ENCODE measurements at places on chromosomes 6 and 20.

GRCh38 chr20:33032555-33032954 is 1.1 kb downstream of the BPIFB6 start:
- DNase-seq: no peak

- no peak for DNase-seq
Measured at GRCh38 chr20:44302026-44302669, 8.9 kb downstream of the FITM2 start.

GRCh38 chr6:36642913-36643817 is 35.3 kb upstream of the CDKN1A start:
- no peak for DNase-seq

DNA sequence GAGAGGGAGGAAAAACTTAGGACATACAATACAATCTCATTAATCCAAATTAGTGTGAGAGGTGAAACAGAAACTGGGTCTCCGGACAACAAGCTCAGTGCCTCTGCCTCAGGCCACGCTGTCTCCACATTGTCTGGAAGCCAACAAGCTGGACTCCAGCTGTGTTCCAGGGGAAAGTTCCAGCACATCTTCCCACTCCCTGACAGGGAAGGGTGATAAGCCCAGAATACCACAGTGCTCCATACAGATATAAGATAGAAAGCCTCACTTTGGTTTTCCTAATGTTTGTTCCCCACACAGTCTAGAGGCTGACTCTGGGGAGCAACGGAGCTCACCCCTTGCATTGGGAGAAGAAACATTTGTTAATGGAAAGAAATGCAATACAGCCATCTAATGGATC is 117.1 kb upstream of the SPTLC3 start:
- no peak for DNase-seq

DNA sequence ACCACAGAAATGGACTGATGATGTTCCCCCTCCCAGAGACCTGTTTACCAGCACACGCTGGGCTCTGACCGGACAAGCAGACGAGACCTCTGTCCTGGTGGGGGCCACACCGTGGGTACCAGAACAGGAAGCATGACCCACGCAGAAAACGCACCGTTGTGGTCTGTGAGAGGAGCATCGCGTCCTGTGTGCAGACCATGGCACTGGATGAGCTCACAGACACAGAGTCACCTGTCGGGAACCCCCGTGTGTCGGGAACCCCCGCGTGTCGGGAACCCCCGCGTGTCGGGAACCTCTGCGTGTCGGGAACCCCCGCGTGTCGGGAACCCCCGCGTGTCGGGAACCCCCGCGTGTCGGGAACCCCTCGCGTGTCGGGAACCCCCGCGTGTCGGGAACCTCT is 37.4 kb downstream of the MYT1 start:
- no peak for DNase-seq

DNA sequence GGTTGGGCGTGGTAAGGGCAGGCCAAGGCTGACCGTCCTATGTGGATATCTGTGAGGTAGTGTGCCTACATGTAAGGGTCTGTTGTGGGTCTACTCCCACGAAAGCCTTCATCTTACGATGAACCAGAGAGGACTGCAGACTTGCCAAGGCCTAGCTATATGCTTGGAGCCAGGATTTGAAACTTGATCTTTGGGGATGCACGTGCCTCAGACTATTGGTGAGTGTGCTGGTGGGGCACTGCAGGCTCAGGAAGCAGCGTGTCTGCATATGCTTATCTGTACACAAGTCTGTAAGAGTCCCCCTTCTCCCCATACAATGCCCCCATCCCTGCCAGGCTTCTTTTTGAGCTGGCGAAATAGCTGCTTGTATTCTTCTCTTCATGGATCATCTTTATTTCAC is 17.9 kb downstream of the PLCG1 start:
- no peak for DNase-seq

DNA sequence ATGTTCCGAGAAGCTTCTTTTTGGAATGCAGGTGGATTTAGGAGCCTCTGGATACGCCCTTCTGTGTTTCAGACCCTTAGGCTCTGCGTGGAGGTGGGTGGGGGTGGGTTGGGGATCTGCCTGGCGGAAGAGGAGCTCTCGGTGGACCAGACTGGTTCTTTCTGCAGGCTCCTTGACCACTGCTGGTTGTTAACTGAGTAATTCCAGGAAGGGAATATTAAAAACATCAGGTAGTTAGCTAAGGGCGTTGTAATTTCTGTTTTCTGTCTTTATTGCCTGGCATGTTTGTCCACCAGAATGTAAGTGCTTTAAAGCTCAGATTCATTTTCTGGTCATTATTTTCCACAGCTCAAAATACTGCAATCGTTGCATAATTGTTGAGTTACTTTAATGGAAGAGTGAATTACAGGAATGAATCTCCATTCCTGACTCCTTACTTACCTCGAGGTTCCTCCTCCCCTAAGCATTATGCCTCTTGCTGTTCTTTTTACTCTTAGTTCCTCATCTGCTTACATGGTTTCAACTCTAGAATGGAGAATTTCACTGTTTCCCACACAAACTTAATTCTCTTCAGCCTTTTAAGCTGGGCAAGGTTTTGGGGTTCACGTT is 5.9 kb downstream of the CDYL start:
- DNase-seq: no peak

GRCh38 chr6:33029328-33030184 is 20.2 kb upstream of the HLA-DOA start:
- no peak for DNase-seq

- DNase-seq: no peak
Measured at GRCh38 chr20:60591172-60591799, 633.1 kb downstream of the CDH26 start.

DNA sequence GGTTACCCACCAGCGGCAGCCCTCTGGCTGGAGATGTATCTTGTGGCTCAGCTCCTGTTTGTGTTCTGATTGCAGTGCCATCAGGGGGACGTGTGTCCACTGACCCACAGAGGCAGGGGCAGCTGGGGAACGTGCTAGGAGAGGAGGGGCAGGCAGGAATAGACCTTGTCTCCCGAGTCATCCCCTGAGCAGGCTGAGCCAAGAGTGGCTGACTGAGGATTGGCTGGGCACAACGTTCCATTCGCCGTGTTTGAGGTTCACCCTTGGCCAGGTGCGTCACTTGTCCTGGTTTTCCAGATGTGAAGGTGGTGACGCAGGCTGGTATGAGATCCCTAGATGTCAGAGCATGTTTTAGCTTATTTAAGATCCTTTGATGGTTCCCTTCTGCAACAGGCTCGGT is 57.7 kb downstream of the ADNP start:
- DNase-seq: no peak

DNA sequence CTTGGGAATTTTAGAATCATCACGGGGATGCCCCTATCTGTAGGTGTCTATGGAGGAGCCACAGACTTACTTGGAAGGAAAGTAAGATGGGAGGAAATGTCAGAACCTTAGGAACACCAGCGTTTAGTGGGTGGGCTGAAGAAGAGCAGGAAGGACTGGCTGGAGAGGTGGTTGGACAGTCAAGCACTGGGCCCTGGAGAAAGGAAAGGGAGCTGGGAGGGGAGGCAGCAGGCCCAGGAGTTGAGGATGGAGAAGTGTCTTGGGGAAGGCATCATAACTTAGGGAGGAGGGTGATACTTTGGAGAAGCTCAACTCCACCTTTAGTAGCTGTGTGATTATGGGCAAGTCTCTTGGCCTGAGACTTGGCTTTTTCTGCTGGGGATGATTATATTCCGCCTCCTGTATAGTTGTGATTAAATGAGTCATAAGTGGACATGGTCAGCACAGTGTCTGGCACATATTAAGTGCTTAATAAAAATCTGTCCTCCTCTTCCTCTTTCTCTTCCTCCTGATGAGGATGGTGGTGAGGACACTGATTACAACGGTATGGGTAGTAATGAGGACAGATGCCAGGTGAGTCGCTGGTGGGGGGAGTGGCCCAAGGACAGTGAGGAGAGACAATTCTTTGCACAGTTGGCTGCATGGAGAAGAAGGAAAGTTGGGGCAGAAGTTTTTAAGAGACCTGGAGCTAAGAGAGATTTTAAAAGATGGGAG is 125.7 kb downstream of the TOX2 start:
- no peak for DNase-seq

DNA sequence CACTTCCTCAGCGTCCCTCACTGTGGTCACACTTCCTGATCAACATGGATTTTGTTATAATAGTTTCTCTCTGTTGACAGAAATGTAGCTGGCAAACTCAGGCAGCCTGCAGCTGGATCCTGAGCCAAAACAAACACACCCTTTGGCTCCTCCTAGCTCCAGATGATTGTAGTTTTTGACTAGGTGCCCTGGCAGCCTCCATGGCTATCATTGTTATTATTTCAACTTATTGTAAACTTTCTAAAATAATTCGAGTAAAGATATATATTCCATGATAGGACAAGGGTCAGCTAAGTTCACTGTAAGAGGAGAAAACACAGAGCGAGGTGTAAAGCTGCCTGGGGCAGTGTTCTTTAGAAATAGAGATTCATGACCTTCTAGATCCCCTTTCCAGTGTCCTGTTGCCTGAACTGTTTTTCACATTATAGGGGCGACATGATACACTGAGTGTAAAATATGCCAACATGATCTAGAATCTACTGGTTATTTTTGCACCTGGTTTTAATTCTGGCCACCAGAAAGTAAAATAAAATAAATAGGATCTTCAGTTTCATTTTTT is 98.2 kb upstream of the HDGFL1 start:
- DNase-seq: peak; percentile 15

DNA sequence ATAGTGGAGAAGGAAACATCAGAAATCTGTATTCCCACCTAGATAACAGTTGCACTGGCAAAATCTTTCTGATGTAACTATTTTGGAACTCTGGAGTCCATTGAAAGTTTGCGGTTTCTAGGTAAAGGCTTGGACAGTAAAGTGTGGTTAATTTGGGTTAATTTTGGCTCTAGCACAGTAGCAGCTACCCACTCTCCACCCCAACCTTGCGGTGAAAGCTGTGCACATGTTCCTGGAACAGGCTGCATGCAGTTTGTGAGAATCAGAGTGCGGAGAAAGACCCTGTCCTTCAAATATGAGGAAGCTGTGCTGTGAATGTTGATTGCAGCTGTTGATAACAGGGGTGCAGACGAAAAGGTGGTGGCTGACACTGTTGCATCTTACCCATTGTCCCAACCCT is 38.4 kb downstream of the SMOC2 start:
- no peak for DNase-seq

DNA sequence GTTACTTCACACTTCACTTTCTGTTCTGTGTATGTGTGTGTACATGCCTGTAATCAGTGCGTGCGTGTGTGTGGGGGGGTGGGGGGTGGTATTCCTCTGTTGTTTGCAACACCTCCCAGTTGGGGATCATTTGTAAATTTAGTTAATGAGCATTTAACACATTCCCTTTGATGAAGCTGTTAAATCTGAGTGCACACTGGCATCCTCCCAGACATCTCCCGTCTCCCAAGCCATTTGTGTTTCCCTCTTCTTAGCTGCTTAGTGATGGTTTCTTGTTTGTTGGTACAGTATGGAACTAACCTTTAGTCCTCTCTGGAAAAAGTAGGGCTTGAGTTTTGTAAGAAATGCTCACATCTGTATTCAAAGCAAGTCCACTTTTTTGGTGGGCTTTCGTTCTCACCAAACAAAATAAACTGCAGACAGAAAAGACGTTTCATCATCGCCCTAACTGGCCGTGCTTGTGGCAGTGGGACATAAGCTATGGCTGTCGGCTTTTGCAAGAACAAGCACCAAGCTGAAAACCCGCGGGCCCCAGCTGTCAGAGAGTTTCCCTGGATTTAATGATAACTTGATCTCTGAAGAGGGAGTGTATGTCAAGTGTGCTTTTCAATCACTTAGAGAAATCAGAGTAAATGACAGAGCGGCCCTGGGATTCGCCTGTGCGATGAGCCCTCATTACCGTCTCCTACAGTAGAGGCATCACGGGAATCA is 54.9 kb upstream of the SASH1 start:
- DNase-seq: no peak
